ENCODE measurements at places on chromosomes 16 and 17.

GRCh38 chr17:82357394-82357793 lies 1.7 kb upstream of the TEX19 start:
- DNase-seq, result no peak

- no peak for DNase-seq
Observed at GRCh38 chr17:80916246-80916645, 75.4 kb upstream of the CHMP6 start.

DNA sequence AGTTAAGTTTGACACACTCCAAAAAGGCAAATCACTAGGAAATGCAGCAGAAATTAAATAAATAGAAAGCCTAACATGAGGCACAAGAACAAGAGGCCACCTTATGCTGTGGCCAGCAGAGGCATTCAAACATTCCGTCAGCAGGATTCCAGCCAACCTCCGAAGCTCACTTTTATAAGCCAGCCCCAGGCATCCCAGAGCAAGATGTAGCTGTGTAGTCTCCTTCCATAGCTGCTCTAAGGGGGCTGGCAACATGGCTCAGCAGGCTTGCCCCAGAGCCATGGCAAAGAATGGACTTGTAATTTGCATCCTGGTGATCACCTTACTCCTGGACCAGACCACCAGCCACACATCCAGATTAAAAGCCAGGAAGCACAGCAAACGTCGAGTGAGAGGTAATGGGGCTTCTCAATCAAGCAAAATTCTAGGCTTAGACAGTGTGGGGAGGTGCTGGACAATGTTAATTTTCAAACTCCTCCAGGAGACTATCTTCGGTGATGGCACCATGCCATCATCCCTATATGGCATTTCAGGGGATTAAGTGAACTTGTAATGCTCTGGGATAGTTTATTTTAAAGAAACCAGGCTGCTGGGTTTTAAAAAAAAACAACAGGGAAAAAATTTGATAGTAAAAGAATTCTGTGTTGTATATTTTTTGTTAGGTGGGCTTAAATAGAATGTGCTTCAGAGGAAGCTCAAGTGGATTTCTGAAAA lies at the start of gene CLEC3A:
Gene CLEC3A, plus strand, starts transcription at position 202 of the 714 bp plus-strand sequence. Its CDS starts 79 bp downstream, at position 281.
- DNase-seq, result no peak

GRCh38 chr17:20276421-20276820 lies 190.9 kb downstream of the LGALS9B start:
- DNase-seq, result no peak

GRCh38 chr17:9195961-9196670 lies 174.8 kb downstream of the NTN1 start:
- no peak for DNase-seq

GRCh38 chr16:89828870-89829629 lies 775 bp downstream of the SPIRE2 start:
- no peak for DNase-seq

DNA sequence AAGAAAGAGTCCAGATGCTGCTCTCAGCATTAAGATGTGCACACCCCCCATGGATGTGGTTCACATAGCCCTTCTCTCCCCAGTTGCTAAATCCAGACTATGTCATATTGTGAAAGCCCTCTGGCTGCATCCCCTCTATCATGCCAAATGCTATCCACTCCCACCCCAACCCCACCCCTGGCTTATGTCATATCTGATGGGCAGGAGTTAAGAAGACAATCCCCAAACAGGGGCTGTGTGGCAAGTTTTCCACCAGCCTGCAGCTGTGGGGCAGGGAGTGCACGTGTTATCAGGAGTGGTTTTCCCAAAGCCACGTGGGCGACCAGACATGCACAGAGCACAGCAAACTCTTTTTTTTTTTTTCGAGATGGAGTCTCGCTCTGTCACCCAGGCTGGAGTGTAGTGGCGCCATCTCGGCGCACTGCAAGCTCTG lies 10.0 kb downstream of the FAM117A start:
- no peak for DNase-seq
